ENCODE measurements at places on chromosomes 12 and 14. TPM values are rescaled to one million over a fixed set of nuclear protein-coding genes. Genes with fewer than 3 reads are reported as not detected.

Gene AQP6
- 0.17 TPM for total RNA-seq

Gene PAPLN
- 9.5 TPM for total RNA-seq

- peak; percentile 25 for DNase-seq
Observed at GRCh38 chr12:20492251-20492760, 124.0 kb downstream of the PDE3A start.

GRCh38 chr14:24556756-24557155 is 19.3 kb downstream of the CTSG start:
- peak; percentile 25 for DNase-seq

DNA sequence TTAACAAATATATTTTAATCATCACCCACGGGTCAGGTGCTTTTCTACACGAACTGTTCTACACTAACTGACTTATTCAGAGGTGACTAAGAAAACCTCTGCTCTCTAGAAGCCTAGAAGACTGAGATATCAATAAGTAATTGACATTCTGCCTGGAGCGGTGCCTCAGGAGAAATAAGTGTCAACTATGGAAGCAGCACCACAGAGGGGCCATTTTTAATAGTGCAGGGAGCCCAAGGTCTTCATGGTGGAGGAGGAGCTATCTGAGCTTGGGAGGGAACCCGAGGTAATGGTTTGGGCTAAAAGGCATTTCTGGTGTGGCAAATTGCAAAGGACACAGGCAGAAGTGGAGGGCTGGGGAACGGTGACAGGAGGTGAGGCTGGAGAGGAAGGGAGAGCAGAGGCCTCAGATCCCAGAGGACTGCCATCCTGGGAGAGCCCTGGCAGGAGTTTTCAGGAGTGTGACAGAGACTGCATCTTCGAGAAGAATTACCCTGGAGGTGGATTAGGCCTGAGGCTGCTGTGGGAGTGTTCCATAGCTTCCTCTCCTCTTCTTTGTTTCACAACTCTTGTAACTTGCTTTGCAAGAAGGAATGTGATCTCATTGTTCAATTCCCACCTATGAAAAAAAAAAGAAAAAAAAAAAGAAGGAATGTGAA is 123.1 kb downstream of the NPAS3 start:
- DNase-seq, result no peak

Gene SRGAP1
- 17.5 TPM for total RNA-seq

Gene GRIP1
- 0.26 TPM for total RNA-seq

DNA sequence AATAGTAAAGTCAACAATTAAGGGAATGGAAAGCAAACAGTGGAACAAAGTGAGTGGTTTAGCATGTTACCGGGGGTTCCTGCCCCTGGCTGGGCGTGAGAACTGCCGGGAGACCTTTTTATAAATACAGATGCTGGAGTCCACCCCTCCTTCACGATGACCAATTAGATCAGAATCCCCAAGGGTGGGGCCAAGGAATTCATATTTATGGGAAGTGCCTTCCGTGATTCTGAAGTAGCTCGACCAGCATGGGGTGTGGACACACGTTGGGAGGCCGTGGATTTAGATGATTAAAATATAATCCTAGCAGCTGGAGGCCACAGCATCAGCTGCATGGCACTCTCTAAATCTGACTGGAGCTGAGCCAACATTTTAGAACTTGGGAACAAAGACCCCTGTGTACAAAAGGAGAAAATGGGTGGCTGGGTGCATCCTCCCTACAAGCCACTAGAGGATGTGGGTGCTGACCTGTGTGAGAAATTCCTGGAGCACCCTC is 87.9 kb downstream of the SRRM4 start:
- DNase-seq, result no peak

DNA sequence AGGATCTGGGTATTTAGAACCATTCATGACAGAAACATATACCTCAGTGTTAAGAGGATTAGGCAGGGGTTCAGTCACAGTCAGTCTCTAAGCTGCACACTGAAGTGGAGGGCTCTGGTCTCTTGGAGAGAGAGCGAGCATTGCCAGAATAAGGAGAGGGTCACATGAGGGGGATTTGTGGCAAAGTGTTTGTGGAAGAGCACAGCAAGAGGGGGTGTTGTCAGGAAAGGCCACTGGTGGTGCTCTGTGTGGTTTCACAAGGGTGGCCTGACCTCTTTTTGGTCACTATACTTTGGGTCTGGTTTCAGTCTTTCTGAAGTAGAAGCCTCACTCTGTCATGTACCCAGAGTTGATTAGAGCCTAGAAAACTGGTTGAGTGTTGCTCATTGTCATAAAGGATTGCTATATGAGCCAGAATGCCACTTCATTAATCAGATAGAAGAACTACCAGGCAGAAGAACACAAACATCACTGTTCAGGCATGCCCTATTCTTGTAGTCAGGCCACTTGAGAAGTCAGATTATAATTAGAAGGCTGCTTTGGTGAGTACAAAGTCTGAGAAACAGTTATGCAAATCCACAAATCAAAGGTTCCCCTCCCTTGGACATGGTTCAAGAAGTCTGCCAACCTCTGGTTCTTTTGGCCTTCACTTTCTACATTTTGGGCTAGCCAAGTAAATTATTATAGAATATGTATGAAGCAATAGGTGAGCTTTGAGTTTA is 8.4 kb downstream of the TMEM19 start:
- DNase-seq, result peak; percentile 16

DNA sequence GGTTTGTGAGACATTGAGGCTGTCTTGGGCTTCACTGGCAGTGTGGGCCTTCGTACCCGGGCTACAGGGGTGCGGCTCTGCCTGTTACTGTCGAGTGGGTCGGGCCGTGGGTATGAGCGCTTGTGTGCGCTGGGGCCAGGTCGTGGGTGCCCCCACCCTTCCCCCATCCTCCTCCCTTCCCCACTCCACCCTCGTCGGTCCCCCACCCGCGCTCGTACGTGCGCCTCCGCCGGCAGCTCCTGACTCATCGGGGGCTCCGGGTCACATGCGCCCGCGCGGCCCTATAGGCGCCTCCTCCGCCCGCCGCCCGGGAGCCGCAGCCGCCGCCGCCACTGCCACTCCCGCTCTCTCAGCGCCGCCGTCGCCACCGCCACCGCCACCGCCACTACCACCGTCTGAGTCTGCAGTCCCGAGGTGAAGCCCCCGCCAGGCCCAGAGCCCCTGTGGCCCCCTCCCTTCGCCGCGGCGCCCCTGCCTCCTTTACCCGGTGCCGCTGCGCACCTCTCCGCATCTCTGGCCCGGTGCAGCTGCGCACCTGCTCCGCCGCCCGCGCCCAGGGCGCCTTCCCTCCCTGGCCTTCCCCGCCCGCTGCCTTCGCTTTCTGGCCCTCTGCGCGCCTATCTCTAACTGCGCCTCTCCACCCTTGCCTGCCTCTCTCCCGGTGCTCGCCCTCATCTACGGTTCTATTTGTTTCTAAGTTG is at the start of gene ENO2:
TSS of gene ENO2 (plus strand) at position 335 of the 701 bp plus-strand sequence. CDS start 1,253 bp downstream, outside the sequence.
- peak; percentile 65 for DNase-seq

DNA sequence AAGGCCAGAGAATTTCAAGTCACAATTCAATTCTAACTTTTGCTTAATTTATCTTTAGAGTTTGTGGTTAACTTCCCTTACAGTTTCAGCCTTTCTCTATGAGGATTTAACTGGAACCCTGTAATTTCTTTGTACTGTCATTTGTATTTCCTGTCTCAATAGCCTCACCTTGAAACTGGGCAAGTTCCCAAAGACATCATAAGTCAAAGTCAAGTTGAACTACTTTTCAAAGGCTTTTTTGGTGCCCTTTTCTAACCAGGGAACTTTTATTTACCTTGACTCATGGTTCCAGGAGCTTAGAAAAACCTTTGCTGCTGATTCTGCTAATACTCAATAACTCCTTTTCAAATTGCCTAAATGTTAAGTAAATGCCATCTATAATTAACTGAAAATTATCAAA is 200.8 kb upstream of the KRR1 start:
- DNase-seq, result no peak

- no peak for DNase-seq
Observed at GRCh38 chr14:92959761-92960680, 37.1 kb downstream of the CHGA start.

Gene IAPP
- not detected for total RNA-seq

Gene IFNG-AS1
- not detected for total RNA-seq

DNA sequence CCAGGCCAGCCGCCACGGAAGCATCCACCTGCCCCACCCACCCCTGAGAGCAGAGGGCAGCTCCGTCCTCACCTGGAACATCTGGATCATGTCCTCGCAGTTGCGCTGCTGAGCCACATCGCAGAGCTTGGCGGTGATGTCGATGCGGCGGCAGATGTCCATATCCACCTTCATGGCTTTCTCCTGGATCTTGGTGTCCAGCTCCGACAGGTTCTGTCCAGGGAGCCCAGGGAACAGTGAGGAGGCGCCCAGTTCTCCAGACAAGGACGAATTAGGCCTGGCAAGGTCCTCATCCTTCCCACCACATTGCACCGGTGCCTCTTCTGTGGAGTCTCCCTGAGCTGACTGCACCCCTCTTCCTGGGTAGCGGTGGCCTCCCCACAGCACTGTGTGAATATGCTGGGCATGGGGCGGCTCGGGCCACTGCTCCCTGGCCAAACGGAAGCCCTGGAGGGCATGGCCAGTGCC is 6.1 kb downstream of the IFFO1 start:
- DNase-seq, result no peak

Data from fibroblast of lung (primary cell).